Activated CD4-positive, alpha-beta T cell treated with anti-CD3 and anti-CD28 coated beads for 24 hours (primary cell): ENCODE measurements at places on chromosomes 5 and 9.

- no peak for DNase-seq
Observed at GRCh38 chr5:37918424-37918823, 78.6 kb upstream of the GDNF start.

GRCh38 chr9:134651226-134651905 is 9.8 kb downstream of the COL5A1 start:
- no peak for DNase-seq

DNA sequence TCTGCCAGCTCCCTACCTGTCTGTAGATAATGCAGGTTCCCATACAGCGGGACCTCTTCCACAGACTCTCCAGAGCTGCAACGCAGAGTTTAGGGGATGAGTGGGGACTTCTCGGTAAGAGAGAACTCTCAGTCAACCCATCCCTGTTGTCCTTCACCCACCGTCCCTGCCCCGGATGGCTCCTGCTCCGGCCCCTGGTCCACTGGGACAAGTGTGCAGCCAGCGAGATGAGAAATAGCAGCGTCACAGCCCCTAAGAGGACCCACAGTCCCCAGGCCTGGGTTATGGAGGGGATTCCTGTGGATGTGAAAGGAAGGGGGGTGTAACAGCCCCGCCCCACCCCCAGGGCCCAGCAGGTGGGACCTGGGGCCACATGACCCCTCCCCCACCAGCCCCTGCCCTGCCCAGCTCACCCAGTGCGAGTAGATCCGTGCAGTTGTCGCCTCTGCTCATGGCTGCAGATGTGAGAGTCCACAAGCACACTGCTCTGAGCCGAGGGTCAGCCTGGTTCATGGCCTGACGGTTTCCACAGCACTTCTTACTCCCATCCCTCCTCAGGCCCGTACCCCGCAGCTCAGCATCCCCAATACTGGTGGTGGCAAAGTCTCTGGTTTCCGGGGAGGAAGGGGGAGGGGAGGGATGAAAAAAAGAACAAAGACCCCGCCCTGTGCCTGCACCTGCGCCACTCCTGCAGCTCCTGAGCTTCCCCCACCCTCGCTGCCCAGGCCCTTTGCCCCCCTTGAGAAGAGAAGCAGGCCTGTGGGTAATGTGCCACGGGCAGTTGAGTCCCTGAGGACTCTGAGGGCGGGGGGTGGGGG is at the start of gene SIT1:
Gene SIT1 (minus strand): TSS at position 591 of the 818 bp plus-strand sequence. CDS start 78 bp downstream, at position 513.
- DNase-seq = no peak

DNA sequence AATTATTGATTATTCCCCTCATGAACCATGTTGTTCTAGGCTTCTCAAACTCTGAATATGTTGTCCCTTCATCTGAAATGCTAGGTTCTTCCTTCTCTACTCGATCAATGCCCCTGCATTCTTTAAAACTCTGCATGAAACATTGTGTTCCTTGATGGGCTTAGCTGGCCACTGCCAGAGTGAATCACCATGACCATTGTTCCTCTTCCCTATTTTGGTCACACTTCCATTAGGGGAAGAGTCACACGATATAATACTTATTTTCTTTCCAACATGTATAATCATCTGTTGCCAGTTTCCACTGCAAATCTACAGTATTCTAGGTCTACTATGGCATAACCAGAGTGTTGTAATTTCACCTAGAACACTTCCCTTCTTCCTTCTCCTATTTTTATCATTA is 247.9 kb downstream of the TRPM3 start:
- no peak for DNase-seq

GRCh38 chr9:130694205-130694604 is 625 bp downstream of the EXOSC2 start:
- no peak for DNase-seq
